ENCODE measurements at places on chromosomes 3 and 15. TPM values are rescaled to one million over a fixed set of nuclear protein-coding genes. Genes with fewer than 3 reads are reported as not detected.

GRCh38 chr3:59064276-59064675, 14.5 kb upstream of the CFAP20DC start:
- no peak for DNase-seq

DNA sequence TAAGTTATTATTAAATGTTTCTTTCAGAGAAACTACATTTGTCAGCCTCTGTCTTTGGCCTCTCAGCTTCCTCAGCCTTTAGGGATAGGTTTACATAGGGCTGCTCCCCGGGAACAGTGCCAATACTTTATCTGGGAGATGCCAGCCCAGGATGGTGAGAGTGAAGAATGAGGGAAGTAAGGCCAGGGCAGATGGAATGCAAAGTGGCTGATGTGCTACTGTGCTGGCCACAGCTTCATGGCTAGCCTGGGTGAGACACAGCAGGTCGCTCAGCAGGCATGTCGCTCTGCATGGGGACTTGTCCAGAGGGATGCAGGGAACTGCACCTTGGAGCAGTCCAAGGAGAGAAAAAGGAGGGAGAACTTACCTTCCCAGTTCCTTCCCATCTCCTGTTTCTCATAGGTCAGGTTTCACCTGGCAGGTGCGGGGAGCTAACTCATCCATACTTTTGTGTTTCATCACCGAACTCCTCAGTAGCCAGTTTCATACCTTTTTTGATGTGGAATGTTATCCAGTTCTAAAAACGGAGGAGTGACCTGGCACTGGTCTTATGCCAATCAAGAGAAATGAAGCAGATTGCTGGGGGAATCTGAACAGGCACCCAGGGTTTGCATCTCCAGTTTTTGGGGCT, 30.9 kb upstream of the C15orf39 start:
- no peak for DNase-seq

- DNase-seq: no peak
These were observed 146.6 kb downstream of the CHSY1 start for GRCh38 chr15:101105059-101105891.

DNA sequence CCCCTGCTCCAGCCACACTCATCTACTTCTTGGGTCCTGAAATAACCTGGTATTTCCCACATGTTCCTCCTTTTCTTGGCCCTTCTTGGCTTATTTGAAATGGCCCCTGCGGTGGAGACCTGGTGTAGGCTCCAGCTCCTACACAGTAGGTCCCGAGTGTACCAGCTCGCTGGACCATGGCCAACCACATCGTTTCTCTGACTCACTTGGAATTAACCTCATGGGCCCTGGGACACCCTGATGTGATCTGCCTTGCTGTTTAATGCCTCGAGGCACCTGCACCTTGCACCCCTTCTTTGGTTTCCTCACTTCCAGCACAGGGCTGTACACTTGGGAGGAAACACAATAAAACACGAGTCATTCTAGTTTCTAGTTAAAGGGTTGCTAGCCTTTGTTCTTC, 60.3 kb downstream of the FEM1B start:
- no peak for DNase-seq

DNA sequence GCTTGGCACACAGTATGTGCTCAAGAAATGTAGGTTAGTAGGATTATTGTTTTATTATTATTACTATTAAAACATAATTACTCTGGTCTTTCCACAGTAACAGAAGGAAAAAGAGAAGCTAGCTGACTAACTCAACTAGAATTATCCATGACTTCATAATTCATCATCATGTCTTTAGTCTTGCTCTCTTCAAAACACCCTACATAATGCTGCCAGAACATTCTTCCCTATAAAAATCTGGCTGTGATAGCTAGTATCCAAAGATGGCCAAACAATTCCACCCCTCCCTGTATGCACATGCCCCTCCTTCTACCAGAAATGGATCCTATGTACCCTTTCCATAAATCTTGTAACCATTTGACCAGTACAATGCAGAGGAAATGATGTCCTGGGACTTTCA, 48.8 kb upstream of the SRGAP3 start:
- no peak for DNase-seq

The WDR93 gene
- not detected for total RNA-seq

The MYLK gene
- not detected for total RNA-seq

The SLC30A4 gene
- total RNA-seq: 2.3 TPM

The ST8SIA2 gene
- total RNA-seq: not detected

The STRC gene
- total RNA-seq: 0.40 TPM
